ENCODE measurements at places on chromosomes 1 and 21.
A peak's percentile ranks its signal among the peaks of the same experiment; 100 is the strongest.

DNA sequence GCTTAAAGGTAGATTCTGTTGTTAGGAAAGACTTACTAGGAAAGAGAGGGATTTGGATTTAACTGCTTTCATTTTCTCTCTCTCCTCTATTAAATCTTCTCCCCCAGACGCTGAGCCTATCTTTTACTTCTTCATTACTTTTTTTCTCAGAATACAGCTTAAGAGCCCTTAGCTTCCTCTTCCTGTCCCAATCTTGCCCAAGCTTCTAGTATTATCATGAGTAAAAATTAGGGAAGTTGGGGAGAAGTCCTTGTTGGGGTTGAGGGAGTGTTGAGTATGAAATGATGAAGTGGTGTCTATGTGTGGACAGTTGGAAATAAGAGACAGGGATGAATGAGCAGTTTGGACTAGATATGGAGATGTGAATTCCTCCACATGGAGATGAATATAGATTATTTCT is 35.0 kb downstream of the ACP6 start:
- no peak for DNase-seq

GRCh38 chr1:158203693-158204457 is 23.2 kb downstream of the CD1D start:
- DNase-seq: no peak

- no peak for DNase-seq
Observed at GRCh38 chr1:154521695-154522094, 19.5 kb upstream of the SHE start.

- DNase-seq: peak; percentile 53
Observed at GRCh38 chr1:77888781-77889642, 588 bp downstream of the NEXN start.

DNA sequence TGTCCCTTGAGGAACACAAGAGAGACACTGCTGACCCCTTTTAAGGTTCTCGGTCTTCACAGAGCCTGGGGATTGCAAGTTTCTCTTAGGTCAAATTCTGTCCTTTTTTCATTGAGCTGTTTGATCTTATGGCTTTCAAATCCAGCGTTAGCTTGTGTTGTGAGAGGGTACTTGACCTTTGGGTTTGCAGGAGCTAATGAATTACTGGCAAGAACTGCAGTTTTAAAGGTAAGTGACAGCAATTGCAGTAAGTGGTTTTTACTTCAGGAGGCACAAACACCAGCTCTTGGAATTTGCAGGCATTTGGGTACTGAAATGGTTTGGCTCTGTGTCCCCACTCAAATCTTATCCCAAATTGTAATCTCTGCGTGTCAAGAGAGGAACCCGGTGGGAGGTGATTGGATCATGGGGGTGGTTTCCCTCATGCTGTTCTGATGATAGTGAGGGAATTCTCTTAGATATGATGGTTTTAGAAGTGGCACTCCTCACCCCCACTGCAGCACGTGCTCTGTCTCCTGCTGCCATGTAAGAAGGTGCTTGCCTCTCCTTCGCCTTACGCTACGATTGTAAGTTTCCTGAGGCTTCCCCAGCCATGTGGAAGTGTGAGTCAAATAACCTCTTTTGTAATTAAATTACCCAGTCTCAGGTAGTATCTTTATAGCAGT is 134.5 kb upstream of the LYPLAL1 start:
- no peak for DNase-seq

GRCh38 chr1:67441183-67441582 is 11.0 kb upstream of the SERBP1 start:
- DNase-seq: no peak
